GM12878 (cell line): ENCODE measurements at places on chromosomes 5 and 9.

GRCh38 chr9:115411516-115411915, 293.6 kb upstream of the TNC start:
- DNase-seq, result no peak

DNA sequence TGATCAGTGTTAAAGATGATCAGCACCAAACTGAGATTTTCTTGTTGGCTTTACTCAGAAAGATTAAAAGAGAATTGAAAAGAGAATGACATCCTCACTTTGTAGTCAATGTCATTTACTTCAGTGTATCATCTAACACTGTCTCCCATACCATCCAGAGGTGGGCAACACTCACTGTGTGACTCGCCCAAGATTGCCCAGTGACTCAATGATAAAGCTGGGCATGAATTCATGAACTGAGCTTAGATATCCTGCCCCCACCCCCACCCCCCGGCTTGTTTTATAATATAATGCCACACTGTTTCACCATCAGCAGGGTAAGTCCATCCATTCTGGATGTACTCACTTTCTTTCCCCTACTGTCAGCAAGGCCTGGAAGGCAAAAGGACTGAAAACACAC, 242.2 kb downstream of the FAM114A2 start:
- DNase-seq, result no peak

DNA sequence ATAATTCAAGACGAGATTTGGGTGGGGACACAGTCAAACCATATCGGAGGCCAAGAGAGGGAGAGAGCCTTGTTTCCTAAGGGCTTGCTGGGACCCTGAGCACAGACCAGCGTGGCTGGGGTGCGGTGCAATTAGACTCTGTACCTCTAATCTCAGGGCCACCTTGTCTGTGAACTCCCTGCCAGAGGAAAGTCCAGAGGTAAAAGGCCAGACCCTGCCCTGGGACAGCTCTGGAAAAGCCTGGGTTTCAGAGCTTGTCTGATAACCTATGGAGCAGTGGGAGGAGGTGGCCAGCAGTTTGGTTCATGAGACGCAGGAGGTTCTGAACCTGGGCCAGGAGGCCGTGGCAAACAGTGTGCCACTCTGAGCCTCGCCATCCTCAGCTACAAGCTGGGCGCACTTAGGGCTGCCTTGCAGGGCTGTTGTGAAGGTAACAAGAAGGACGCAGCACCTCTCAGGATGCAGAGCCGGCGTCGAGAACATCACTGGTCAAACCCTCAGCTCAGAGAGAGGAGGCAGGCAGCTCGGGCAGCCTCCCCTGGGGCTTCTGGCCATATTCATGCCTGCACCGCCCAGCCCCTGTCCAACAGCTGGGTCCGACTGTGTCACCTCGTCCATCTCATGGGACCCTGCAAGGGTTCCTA, 4.8 kb upstream of the DOLPP1 start:
- no peak for DNase-seq

GRCh38 chr9:36980148-36980974, 53.7 kb downstream of the PAX5 start:
- DNase-seq, result no peak

- no peak for DNase-seq
These were observed 21.2 kb downstream of the GSN start for GRCh38 chr9:121289026-121289771.

DNA sequence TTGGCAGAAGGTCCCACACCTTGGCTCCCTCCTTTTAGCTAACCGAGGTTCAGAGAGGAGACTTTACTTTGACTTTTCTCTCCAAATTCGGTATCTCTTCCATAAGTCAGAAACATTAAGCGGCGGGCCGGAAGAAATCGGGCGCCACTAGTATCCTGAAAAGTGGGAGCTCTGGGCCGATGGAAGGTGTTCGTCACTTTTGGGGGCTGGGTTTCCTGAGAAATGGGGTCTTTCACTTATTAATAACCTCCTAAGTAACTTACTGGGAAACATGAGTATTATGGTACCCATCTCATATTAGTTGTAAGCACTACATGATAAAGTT, 716 bp downstream of the STX17 start:
- DNase-seq, result no peak

DNA sequence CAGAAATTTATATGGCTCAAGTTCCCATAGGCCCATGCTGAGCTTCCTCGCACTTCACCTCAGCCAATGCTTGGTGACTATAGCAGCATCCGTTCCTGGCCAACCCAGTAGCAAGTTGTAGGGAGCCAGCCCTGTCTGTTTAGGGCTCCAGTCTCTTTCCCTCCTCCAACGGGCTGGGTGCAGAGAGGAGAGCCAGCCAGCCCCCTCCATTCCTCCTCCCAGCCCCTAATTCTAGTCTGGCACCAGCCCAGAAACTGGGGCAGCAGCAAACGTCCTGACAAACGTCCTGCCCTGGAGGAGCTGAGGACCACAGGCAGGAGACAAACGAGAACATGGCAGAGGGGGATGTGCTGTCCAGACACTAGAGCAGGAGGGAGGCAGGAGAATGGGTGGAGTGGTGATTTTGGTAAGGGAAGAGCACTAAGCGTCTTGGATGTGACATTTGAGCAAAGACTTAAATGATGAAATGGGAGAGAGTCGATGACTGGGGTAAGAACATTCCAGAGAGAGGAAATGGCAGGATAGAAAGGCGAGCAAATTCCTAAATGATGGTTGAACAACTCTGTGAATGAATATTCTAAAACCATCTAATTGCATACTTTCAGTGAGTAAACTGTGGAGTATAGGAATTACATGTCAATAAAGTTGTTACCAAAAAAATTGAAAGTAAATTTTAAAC, 222.5 kb upstream of the DAPK1 start:
- DNase-seq, result no peak

DNA sequence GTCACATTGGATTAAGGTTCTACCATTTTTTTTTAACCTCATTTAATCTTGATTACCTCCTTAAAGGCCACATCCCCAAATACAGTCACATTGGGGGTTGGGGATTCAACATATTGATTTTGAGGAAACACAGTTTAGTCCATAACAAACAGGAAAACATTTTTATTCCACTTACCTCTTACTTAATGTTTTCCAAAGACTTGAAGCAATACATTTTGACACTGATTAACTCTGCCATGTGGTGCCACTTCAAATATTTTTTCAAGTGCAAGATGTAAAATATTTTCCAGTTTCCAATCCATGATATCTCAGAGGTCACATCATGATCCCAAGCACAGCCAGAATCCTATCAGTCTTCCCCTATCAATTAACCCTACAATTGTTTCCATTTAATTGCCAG, 548.0 kb downstream of the CSNK1G3 start:
- DNase-seq, result no peak
